Stimulated activated naive CD8-positive, alpha-beta T cell treated with anti-CD3 and anti-CD28 coated beads, Interleukin-15, Interleukin-2, amounts not matched to agents 100 U/mL and 50 U/mL, for 24 hours (primary cell): ENCODE measurements at places on chromosomes 16 and 17.

DNA sequence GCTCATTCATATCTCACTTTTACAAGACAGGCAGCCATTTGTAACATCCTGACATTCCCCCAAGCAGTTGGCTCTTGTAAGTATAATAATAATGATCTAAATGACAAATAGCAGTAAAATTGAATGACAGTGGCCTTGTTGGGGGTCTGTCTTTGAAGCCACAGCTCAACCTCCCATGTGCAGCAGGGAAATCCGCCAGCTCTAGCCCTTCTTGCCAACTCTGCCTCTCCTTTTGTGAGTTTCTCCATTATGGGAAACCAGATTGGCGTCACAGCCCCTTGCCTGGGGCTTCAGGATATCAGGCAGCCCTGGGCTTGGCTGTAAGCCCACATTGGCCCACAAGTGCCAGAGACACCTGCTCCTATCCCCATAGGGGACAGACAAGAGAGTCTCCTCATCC, 70.4 kb upstream of the CACNG5 start:
- no peak for DNase-seq

GRCh38 chr17:40480501-40481003, 20.9 kb downstream of the TNS4 start:
- peak; percentile 86 for DNase-seq

DNA sequence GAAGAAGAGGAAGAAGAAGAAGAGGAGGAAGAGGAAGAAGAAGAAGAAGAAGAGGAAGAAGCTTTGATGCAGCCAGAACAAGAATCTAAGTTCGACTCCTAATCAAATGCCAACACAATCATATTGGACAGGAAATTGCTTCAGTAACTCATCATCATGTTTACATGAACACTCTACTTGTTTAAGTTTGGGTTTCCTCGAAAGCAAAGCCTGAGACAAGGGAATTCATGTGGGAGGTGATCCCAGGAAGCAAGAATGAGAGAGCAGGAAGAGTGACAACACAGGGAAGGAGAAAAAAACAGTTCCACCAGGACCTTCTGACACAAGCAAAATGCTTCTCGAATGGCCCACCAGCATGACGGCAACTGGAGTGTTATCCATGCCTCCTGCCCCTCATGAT, 279.0 kb downstream of the PMP22 start:
- no peak for DNase-seq

DNA sequence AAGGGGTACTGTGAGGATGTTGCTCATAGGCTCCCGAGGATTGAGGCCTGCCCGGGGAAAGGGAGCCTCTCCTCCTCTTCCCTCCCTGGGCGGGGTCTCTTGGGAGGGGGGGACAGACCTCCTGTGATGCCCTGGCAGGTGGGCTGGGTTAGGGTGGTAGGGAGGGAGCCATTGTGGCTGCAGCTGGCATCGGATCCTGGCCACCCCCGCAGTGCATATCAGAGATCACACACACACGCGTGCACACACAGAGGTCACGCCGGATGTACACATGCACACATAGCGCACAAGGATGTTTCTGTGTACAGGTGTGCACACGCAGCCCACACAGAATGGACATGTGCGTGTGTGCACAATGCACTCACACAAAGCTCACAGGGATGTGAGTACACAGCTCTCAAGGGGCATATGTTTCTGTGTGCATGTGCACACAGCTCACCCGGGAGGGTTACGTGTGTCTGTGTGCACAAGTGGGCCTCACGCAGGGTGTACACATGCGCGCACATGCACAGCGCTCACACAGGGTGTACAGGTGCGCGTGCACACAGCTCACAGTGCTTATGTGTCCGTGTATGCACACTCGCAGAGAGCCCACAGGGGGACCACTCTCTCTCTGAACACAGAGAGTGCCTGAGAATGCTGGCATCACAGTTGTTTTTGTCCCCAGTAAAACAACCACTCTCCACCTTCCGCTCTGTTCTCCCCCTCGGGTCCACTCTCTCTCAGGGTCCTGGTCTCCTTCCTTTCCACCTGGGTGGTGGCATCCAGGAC, 2.4 kb downstream of the GJD3 start:
- no peak for DNase-seq

DNA sequence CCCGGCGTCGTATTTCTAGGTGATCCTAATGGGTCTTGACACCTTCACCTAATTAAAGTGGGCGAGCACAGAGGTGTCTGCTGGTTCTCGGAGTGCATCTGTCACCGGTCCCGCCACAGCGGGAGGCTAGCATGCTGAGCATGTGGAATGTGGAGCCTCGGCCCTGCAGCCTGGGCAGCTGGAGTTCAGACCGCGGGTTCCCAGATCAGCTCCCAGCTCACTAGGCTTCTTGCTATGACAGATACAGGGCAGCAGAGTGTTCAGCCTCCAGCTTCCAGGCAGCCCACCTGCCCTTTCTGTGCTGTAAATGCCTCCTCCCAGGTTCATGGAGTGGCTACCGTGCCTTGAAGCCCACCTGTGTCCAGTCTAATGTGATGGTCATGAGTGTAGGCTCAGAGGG, 166.7 kb downstream of the CPPED1 start:
- no peak for DNase-seq

DNA sequence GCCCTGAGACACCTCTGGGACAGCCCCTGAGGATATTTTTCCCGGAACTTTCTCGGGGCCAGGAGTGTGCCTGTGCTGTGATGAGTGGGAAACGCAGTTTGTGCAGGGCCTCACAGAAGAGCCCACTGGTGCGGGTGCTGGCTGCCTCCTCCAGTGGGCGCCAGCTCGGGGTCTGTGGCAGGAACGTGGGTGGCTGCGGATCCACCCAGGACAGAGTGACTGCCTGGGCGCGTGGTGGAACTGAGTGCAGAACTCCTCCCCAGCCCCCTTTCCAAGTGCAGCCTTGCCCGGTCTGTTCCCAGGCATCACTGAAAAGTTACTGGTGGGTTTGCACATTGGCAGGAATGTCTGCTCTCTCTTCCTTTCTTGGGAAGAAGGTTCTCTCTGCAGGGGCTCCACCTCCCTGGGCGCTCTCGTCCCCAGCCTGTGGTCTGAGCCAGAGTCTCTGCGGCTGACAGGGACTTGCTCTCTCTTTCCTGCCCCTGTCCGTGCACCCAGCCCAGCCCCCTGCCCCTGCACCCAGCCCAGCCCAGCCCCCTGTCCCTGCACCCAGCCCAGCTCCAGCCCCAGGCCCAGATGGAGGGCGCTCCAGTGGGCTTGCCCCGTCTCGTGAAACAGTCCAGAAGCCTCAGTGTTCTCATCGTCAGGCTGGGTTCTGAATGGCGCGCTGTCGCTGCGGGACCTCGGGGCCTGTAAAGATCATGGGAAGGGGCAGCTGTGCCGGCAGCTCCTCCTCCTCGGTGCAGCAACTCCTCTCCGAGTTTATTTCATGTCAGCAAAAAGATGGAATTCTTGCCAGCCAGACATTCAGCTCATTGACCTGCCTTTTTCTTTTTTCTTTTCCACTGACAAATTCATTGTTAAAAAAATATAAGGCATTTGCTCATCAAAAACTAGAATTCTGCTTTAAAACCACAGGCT, 117.5 kb downstream of the BANP start:
- no peak for DNase-seq

GRCh38 chr17:68033636-68034451, 1.7 kb upstream of the KPNA2 start:
- DNase-seq = no peak

GRCh38 chr16:19784183-19784736, 66.2 kb downstream of the IQCK start:
- DNase-seq = no peak

- DNase-seq = no peak
Observed at GRCh38 chr17:39134878-39135277, 16.6 kb downstream of the PLXDC1 start.

DNA sequence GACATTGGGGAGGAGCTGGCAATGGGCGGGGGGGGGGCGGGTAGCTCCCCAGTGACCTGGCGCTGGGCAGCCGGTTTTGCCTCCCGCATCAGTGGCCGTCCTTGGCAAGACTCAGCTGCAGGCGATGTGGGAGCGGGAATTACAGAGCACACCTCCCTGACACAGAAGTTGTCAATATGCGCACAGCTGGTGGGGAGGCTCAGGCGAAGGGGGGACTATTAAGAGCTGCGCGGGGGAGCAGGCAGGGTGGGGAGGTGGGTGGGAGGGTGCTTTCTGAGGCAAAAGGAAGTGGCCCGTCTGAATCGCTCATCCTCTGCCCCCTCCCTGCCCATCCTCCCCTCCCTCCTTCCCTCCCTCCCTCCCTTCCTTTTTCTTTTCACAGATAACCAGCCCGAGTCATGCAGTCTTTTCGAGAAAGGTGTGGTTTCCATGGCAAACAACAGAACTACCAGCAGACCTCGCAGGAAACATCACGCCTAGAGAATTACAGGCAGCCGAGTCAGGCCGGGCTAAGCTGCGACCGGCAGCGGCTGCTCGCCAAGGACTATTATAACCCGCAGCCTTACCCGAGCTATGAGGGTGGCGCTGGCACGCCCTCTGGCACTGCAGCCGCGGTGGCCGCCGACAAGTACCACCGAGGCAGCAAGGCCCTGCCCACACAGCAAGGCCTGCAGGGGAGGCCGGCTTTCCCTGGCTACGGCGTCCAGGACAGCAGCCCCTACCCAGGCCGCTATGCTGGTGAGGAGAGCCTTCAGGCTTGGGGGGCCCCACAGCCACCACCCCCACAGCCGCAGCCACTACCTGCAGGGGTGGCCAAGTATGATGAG, 44.0 kb downstream of the SREBF1 start:
- DNase-seq = peak; percentile 53

DNA sequence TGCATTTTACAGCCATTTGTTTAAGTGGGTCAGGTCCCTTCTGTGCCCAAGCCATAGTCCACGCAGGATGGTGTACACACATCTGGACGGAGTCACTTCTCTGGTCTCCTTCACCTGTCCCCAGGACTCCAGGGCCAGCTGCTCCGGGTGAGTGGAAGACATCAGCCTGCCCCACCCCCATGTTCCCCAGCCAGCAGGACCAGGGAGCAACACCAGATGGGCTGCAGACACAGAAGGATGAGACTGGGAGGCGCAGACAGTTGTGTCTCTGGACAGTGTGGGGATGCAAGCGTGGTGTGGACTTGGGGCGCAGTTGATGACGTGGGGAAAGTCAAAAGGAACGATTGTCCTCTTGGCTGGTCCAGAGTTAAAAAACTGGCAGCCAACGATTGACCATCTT, 24.6 kb upstream of the WFDC1 start:
- DNase-seq = no peak

DNA sequence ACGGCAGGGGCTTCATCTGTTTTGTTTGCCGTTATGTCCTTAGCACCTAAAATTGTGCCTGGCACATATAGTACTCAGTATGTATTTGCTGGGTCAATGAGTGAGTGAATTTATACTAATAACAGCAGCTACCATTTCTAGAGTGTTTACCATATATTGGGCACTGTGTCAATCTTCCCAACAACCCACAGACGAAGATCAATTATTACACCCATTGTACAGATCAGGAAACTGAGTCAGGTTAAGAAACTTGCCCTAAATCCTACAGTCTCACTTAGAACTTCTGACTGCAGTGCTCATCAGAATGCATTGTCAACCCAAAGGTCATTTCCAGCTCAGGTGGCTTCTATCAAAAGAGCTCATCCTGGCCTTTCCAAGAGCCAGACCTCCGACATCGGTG, 44.5 kb upstream of the MEOX1 start:
- DNase-seq = no peak

- DNase-seq = no peak
Observed at GRCh38 chr17:19760746-19761145, 12.6 kb upstream of the ALDH3A1 start.

GRCh38 chr16:54443839-54444238, 157.3 kb upstream of the IRX3 start:
- no peak for DNase-seq

- peak; percentile 45 for DNase-seq
Observed at GRCh38 chr16:57994778-57995177, 5.7 kb downstream of the ZNF319 start.

DNA sequence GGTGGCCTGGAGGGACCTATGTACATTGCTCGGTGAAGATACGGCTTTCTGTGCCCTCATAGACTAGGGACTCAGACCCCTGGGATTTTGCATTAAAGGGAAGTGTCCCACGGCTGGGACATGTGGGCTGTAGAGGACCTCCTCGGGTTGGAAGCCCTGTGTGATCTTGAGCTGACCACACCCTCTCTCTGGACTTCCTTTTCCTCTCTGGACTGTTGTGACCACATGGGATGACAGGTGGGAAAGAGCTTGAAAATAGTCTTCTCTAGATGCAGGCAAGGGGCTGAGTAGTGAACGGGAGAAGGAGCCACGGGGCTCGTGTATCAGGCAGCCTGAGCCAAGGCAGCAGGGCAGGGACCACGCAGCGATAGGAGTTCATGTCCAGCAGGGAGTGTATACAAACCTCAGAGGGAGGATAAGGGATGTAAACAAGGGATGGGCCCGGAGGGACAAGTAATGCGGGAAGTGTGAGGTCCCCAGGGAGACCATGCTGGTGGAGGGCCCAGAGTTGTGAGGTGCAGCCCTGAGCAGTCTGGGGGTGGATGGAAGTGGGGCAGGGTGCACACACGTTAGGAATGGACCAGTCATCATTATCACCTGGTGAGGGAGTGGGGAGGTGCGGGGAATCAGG, 4.5 kb upstream of the SLC4A1 start:
- no peak for DNase-seq

DNA sequence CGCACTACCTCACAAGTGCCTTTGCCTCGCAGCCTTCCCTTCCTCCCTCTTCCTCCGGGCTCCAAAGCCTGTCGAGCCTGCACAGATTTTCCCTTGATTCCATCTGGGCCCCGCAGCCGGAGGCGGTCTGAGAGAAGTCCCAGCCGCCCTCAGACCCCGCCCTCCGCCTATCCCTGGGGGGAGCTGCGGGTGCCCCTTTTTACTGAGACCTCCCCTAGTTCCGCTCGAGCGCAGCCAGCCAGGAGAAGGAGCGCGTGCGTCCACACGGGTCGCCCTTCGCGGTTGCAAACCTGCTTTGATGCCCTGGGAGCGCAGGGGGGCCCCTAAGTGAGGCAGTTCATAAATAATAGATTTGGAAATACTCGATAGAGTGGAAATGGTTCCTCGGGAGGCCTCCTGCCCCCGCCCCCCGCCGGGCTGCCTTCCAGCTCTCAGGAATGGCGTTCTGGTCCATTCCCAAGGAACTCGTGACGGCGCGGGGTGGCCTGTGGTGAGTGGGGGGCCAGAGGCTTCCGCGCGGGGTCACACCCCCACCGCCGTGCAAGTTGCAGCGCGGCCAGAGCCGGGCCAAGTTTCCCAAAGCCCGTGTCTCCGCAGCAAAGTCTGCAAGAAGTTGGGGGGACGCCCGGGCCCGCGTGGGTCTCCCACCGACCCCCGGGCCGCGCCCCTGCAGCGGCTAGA, 610 bp downstream of the C16orf74 start:
- peak; percentile 42 for DNase-seq

GRCh38 chr16:70682239-70683145, 3.4 kb downstream of the MTSS2 start:
- DNase-seq = no peak

DNA sequence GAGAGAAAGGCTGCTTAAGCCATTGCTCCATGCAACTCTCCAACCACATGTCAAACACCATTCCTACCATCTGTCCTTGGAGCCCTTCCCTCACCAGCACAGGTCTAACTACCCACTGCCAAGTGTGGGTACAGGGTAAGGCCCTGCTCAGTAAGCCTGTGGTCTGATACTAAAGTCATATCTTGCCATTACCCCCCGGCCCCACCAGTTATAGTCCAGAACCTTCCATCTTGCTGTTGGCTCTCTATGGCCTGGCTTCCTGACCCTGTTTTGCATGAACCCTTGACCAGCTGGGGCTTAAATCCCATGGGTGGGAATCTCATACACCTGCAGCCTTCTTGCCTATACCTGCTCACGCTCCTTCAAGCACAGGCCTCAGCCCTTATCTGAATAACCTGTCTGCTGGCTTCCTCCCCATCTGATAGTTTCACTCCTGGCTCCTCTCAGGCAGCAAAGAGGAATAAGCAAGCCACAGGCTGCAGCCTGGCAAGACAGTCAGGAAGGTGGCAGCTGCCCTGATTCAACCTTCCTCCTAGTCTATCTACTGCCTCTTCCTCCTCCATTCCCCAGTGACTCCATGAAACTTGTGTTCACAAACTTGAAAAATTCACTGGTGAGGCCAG, 64.1 kb downstream of the ZFHX3 start:
- no peak for DNase-seq
